Anterior cingulate cortex (tissue), 58 donors: ENCODE measurements at places on chromosomes 5 and 9.

- no peak for DNase-seq
These were observed 130.6 kb downstream of the CACNA1B start for GRCh38 chr9:138007918-138008841.

- DNase-seq, result no peak
These were observed 56.0 kb downstream of the ZNF510 start for GRCh38 chr9:96721731-96722429.

DNA sequence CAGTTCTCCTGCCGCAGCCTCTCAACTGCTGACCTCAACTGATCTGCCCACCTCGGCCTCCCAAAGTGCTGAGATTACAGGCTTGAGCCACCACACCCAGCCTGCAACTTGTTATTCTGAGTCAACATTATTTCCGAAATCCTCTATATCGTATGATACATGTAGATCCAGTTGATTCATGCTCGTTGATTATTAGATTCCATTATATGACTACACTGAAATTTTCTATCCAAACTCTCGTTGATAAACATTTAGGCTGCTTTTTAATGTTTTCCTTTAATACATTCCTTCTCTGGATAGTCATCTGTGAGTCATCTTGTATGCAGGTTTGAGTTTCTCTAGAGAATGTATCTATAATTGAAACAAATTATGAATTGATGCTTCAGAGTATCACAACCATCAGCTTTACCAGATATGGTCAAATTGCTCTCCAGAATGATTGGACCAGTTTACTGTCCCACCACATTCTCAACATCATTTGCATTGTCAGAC lies 4.1 kb downstream of the CDK7 start:
- no peak for DNase-seq

GRCh38 chr5:102743900-102744299 lies 11.2 kb upstream of the PAM start:
- DNase-seq, result no peak

GRCh38 chr5:78591138-78591612 lies 57.4 kb downstream of the LHFPL2 start:
- no peak for DNase-seq
